NCI-H1436 (cell line): ENCODE measurements at places on chromosomes 2 and 18.

- no peak for DNase-seq
Measured at GRCh38 chr18:63257453-63257852, 62.1 kb downstream of the BCL2 start.

DNA sequence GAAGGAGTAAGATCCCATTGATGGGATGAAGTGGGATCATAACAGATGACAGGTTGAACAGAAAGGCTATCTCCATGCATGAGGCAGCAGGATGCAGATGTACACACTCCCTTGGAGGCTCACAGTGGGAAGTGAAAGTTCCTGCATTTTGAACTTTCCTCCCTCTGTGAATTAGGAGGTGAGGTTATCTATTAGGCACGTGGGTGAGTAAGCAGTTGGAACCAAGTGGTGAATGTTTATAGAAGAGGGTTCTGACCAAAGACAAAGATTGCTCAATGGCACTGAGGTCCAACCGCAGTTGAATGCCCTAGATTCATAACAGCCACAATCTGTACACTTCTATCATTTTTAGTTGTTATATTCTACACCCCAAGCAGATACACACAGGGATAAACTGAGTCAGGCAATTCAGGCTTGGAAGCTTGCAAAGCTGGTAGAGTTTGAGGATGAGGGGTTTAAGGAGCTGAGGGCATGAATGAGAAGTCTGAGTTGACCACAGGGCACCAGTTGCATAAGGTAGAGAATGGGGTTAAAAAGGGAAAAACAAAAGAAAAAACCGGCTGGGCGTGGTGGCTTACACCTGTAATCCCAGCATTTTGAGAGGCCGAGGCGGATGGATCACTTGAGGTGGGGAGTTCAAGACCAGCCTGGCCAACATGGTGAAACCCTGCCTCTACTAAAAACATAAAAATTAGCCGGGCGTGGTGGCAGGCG is 7.1 kb upstream of the KCMF1 start:
- no peak for DNase-seq

- no peak for DNase-seq
Measured at GRCh38 chr2:82428251-82428650, 2030.8 kb downstream of the SUCLG1 start.

GRCh38 chr2:17747684-17748452 is 5.7 kb downstream of the SMC6 start:
- DNase-seq = no peak

GRCh38 chr2:48906633-48907032 is 151.1 kb upstream of the LHCGR start:
- no peak for DNase-seq

- no peak for DNase-seq
Measured at GRCh38 chr2:177909962-177910361, 162.6 kb downstream of the PDE11A start.

- DNase-seq = no peak
Measured at GRCh38 chr18:55997151-55997561, 409.2 kb upstream of the TCF4 start.

- DNase-seq = no peak
Measured at GRCh38 chr2:186950694-186951093, 101.7 kb upstream of the ZSWIM2 start.
